ENCODE measurements at places on chromosomes 1 and 21.

- DNase-seq: no peak
Observed at GRCh38 chr1:89261926-89262515, 10.6 kb downstream of the GBP5 start.

DNA sequence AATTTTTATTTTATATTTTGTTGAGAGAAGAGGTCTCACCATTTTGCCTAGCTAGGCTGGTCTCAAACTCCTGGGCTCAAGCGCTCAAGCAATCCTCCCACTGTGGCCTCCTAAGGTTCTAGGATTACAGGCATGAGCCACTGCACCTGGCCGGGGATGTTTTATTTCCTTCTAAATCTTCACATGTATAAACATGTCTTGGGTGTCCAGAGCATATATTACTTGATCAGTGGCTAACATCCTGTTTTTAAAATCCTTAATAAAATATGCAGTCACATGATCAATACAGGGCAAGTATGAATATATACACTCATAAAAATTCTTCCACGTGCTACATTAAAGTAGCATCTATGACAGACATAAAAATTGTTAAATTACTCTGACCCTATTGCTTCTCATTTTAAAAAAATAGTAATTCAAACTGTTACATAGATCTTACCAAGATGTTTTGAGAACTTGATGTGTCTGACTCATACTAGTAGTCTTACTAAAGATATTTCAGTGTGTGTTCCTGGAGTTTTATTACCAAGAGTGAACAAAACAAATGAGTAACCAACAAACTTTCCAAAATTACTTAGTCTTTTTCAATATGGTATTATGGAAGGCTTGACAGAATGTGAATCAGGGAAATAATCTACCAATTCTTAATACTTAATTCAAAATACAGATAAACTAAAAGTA lies 222.5 kb downstream of the SLC45A1 start:
- no peak for DNase-seq

DNA sequence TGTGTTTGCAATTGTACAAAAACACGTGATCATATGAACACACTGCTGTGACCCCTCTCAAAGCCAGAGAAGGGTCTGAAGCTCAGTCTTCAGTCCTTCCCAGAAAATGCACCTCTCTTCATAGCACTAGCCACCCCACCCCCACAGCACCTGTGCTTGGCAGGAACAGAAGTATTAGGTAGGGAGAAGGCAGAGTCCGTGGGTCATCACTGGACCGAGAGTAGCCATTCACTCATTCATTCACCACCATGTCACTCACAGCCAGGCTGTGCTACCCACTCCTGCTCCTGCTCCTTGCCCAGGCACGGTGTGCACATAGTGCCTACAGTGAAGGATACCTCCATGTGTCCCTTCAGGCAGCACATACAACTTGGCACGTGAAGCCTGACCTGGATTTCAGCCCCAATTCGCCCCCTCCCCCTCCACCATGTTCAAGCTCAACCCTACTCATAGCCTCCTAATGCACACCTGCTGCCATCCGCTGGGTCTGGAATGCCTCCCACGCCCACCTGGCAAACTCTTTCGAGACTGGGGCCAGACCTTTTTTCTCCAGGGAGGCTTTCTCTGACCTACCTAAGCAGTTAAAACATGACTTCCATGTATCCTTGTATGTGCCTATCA lies 81.9 kb upstream of the GALNT2 start:
- no peak for DNase-seq

DNA sequence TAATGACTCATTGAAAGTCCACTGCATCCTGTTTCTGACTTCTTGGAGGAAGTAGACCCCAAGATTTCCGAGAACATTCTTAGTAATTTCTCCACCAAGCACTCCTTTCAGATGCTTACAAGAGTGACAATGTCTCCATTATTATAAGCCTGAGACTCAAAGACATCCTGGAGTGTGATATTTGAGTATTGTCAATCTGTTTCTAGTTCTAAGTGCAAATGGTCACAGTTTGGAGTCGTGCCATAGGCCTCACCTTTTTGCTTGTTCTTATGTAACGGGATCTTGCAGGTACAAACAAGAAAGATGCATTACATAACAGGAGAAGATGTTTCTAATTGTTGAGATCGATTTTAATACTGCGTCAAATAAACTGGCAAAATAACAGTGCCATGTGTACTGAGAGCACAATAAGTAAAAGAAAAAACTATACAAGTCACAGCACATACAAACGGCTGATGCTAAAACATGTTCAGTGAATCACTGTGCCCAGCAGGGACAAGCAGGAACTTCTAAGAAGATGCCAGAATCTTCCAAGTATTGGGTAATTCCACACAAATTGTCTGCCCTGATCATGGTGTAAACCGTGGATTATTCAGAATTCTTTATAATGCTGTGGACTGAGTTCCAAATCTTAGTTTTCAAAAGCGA lies 54.1 kb downstream of the CD2 start:
- DNase-seq: no peak

DNA sequence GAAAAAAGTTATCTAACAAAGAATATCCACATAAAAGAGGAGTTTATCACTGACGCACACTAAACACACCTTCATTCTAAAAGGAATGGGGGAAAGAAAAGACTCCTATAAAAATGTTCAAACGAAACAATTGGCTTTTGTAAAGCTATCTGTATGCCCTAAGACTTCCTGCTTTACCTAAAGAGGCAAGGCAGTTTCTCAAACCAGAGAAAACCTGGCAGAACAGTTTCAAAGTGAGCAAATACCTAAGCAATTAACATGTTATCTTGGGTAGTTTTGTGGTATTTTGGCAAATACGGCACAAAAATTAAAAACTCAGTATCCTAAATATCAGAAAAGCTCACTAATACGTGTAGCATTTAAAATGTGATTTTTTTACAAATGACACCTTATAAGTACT lies 1.9 kb downstream of the PUM1 start:
- DNase-seq: no peak

GRCh38 chr21:42262831-42263231 lies 43.9 kb downstream of the ABCG1 start:
- peak; percentile 23 for DNase-seq

DNA sequence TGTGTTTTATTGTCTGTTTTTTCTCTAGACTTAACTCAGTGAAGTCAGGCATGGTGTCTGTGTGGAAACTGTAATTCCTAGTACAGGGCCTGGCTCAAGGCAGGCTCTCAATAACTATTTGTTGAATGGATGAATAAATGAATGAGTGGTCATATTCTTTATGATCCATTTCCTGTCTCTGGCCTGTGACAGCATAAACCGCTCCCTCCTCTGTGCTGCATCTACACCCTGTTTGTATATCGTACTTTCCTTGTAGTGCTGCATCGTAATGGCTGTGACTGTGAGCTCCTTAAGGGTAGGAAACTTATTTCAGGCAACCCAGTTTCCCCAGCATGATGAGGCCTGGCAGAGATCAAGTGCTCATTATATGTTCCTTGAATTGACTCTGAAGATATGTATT lies 337.5 kb upstream of the USP24 start:
- DNase-seq: no peak

DNA sequence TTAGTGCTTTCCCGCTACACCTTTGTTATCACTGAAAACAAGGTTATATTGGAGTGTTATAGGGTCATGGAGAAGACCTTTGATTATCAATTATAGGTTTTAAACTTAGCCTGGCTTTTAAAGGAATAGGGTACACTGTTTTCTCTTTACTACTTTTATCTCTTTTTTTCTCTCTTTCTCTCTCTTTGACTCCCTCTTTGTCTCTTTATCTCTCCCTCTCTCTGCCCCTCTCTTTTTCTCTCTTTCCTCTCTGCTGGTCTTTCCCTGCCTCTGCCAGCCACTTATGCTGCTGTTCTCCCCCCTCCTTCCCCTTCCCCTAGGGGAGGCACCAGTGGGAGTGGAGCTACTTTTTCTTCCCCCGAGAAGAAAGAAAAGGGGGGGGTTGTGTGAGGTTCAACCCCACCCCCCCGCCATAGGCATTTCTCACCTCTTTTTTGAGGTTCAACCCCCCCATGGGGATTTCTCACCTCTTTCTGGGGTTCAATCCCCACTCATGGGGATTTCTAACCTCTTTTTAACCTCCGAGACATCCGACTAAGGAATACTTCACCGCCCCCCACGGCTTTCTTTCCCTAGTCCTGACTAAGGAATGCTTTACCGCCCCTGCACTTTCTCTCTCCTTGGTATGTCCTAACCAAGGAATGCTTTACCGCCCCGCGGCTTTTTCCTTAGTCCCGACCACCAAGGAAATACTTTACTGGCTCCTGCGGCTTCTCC lies 17.2 kb upstream of the ZBTB8B start:
- DNase-seq: no peak

DNA sequence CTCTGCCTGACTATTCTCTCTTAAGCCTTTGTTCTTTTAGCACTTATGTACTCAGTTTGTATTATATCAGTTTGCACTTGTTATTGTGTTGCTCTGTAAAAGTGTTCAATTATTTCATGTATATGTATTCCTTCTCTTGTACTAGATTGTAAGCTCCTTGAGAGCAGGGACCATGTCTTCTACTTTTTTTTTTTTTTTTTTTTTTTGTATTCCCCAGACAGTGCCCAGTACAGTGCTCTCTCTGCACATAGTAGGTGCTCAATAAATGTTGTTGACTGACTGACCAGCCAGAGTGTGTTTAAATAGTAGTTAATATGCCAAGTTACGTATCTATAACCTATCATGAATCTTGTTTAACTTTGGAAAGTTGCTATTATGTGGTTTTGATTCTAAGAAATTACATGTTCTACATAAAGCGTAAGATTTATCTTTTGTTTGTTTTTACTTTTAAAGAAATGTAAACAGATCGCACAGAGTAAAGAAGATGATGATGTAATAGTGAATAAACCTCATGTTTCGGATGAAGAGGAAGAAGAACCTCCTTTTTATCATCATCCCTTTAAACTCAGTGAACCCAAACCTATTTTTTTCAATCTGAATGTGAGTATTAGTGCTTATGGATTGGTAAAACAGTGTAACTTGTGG lies 16.1 kb downstream of the SON start:
- no peak for DNase-seq

GRCh38 chr1:12448746-12449177 lies 169.2 kb downstream of the DHRS3 start:
- no peak for DNase-seq

GRCh38 chr1:147757015-147757990 lies 3.1 kb downstream of the GJA5 start:
- no peak for DNase-seq

- DNase-seq: no peak
Observed at GRCh38 chr1:228666686-228667623, 68.3 kb upstream of the RHOU start.

DNA sequence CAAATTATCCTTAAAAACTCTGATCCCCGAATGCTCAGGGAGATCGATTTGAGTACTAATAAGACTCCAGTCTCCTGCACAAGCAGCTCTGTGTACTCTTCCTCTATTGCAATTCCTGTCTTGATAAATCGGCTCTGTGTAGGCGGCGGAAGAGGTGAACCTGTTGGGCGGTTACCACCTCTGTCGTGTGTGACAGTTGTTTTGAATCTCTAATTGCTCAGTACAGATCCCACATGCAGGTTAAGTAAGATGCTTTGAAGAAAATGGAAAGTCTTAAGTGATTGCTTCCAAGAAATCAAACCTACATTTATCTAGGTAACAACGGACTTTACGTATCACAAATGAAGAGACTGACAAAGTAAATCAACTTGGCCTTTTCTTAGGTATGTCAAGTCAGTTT lies 35.5 kb downstream of the COA6 start:
- no peak for DNase-seq

- no peak for DNase-seq
Observed at GRCh38 chr1:180424848-180425457, 77.4 kb downstream of the ACBD6 start.

DNA sequence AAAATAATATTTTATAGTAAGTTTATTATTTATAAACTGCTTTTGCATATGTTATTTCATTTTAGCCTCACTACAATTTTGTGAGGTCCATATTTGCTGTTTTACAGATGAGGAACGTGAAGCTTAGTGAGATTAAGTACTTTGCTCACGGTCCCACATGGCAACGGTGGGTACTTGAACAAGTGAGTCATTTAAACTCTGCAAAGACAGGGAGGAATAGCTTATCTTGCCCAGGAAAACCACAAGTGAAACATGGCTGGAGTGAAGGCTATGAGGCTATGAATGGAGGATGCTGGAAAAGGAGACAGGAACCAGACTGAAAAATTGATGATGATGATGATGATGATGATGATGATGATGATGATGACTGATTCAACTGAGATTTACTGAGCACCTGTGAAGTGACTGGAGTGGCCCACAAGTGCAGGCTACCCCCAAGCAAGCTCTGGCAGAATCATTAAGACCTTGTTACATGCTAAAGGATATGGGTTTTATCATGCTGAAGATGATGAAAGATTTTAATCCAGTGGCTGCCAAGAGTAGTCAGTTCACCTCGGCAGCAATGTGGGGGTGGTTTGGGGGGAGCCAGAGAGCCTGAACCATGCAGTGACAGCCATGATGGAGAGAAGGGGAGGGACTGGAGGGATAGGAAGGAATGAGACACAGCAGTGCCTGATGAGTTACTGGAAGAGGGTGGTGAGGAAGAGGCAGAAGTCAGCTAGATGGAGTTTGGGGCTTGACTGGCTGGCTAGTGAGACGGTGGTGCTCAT lies 1.4 kb upstream of the ABCA4 start:
- peak; percentile 66 for DNase-seq

- no peak for DNase-seq
Observed at GRCh38 chr1:219414250-219414649, 198.7 kb downstream of the ZC3H11B start.

- DNase-seq: no peak
Observed at GRCh38 chr1:108557296-108557695, 2.6 kb upstream of the EEIG2 start.

All from RCC 7860 (cell line).